Epithelial cell of proximal tubule (primary cell): ENCODE measurements at places on chromosomes 7 and 10. TPM values are rescaled to one million over a fixed set of nuclear protein-coding genes. Genes with fewer than 3 reads are reported as not detected.
A peak's percentile ranks its signal among the peaks of the same experiment; 100 is the strongest.

DNA sequence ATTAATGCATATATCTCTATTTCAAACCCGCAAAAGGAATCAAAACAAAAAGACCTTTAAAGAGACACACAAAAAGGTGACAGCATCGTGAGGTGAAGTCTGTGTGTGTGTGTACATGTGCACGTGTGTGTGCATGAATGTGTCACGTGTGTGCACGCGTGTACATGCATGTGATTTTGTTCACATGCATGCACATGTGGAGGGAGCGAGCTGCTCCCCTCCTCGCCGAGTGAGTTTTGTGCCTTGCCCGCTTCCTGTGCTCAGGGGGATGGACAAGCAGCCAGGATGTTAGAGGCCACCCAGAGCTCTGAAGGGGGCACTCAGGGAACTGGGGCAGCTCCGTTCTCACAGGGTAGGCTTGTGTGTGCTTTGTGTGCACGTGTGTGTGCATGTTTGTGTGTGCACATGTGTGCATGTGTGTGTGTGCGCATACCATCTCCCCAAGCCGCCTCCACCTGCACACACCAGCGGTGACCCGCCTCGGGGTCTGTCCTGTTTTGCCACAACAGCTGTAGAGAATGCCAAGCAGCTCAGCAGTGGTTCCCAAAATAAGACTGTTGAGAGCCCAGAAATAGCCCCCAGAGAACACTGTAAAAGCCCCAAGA, 191.2 kb downstream of the PTPRN2 start:
- DNase-seq, result no peak

DNA sequence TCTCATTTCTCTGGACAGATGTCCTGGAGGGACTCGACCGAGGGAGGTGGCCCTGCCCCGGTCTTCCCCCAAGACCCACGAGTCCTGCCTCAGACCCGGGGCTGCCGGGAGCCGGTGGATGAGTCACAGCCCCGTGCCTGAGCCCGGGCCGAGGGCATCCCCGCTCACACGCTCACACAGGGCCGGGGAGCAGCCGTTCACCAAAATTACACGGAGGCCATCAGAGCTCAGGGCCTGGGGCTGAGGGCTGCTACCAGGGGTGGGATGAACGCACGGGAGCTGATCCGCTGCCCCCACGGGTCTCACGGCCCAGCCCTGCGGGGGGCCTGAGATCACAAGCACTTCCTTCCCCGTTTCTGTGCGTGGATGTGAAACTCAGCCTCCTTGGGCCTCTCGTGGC, 17.5 kb downstream of the FAM20C start:
- no peak for DNase-seq

TACC2 gene
- total RNA-seq, result 15.5 and 23.9 TPM in 2 replicates

DNA sequence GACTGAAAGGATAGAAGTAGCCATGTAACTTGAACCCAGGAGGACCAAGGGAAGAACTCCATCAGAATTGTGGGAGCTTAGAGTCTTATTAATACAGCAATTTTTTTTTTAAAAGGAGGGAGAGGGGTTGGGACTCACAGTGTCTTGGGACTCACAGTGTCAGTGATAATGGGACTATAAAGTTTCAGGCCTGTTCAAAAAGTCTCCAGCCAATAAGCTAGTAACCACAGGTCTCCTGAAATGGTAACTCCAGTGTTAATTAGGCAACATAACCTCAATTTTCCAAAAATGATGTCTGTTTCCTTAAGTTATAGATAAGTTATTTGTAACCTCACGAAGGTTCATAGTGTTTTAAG, 2.4 kb upstream of the HNRNPH3 start:
- no peak for DNase-seq

STAG3 gene
- 0.22 and 0.69 TPM in 2 replicates for total RNA-seq

DNA sequence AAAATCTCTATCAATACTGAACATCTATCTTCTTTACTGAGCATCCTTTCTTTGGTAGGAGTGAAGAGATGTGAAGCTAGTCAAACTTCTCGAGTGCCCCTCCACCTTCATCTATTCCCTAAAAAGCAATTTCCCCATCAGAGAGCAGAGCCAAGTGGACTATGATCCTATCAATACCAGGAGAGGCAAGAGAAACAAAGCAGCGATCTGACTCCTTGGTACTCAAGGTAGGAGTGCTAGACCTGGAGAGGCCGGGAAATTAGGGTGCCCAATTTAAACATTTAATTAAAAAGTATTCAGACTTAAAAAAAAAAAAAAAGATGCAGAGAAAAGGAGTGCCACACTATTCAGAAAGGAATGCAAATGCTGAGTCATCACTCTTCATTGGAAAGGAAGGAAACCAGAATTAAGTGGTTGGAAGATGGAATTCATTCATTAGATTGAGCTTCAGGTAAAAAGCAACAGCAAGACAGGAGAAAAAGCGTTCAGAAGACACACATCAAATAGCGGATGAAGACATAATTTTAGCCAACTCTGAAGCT, 1.6 kb downstream of the TIAL1 start:
- no peak for DNase-seq

DNA sequence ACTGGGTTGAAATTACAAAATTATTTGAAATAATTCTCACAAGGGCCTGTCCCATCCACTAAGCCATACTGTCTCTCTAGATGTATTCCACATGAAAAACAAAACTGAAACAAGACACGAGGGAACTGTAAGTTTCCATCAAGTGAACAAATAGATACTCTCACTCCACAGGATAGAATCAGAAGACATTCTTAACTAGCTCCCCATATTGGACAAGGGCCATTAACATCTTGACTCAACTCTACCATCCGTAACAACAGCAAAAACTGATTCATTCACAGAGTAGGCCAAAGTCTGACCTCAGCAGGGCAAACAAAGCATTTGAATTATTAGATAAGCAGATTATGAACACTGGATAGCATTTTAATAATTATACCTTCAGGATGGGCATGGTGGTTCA, 29.1 kb downstream of the UBE2H start:
- peak; percentile 61 for DNase-seq

CPEB3 gene
- 0.52 and 0.58 TPM in 2 replicates for total RNA-seq

MOGAT3 gene
- not detected in 2 replicates for total RNA-seq

DNA sequence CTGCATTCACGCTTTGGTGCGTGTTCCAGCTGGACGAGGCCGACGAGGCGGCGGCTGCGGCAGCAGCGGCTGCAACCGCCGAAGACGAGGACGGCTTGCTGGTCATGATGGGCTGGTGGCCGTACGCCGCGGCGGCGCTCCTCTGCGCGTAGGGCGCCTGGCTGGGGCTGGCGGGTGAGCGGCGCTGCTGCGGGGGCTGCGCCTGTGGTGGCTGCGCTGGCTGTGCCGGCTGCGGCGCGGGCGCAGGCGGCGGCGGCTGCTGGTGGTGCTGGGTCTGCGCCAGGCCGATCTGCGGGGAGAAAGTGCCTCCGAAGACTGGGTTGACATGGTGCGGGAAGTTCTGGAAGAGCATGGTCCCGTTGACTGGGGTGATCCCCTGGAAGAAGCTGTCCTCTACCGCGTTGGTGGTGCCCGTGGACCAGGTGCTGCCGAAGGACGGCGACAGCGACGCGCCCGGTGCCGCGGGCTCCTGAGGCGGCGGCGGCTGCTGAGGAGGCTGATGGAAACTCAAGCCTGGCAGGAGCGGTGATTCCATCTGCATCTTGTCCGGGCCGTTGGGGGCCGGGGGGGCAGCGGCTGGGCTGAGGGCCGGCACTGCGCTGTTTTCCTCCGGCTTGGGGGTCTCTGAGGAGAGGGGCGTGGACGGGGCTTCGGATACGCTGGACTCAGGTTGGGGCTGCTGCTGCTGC, 51.1 kb downstream of the CPEB3 start:
- no peak for DNase-seq

RAPGEF5 gene
- total RNA-seq, result 2.3 and 8.3 TPM in 2 replicates

CALCR gene
- total RNA-seq, result not detected in 2 replicates

DNA sequence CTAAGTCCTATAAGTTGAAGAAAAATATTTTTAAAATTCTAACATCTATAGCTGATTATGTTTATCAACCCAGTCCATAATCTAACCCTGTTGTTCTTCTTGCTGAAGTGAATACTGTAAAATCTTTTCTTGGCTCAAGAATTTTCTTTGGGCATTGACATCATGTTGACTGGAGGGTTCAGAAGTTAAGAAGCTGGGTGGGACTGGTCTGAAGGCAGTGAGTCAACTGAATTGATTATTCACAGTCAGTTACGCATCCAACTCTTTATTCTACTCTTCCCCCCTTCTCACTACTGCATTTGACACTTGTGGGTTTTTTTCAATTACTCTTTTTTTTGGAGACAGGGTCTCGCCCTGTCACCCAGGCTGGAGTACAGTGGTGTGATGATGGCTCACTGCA, 31.0 kb downstream of the DENND2A start:
- DNase-seq, result no peak

DNA sequence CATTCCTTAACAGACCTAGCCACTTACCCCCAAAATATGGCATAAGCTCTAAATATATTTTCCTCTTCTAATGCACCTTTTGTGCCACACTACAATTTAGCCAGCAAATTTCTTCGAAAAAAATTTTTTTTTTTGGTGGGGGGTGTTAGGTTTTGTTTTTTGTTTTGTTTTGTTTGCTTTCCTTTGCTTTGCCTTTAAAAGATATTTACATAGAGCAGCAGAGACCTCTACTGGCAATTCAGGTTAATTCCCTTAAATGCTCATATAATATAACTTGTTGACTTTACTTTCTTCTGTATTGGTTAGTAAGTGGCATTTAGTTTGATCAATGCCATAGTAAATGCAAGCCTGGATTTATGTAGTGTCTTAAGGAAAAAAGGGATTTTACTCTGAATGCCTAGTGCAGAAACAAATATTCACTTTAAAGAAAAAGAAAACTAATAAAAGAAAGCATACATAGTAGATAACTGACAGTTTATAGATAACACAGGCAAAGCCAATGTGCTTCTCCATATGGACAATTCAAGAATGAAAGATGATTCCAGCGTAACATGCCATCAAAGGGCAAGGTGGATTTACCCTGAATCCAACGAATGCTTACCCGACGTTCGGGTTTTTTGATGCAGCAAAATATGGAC, 1250.6 kb downstream of the GATA3 start:
- DNase-seq, result no peak

- peak; percentile 36 for DNase-seq
Observed at GRCh38 chr7:18352339-18353255, 143.0 kb upstream of the HDAC9 start.
